ENCODE measurements at places on chromosomes 3 and 15. TPM values are rescaled to one million over a fixed set of nuclear protein-coding genes. Genes with fewer than 3 reads are reported as not detected.
A peak's percentile ranks its signal among the peaks of the same experiment; 100 is the strongest.

CPN2 gene
- not detected for total RNA-seq

GOLGA8J gene
- total RNA-seq: 0.22 TPM

- no peak overlapping the region for H3K4me3 ChIP-seq
- H3K4me1 ChIP-seq: no peaks in the 10 kb centered on the region
- no peaks in the 10 kb centered on the region for H3K36me3 ChIP-seq
- H3K27ac ChIP-seq: no peak overlapping the region
- no peak for DNase-seq
- H3K27me3 ChIP-seq: no peaks in the 10 kb centered on the region
These were observed 211.0 kb downstream of the TNIK start for GRCh38 chr3:171249245-171249644.

KBTBD13 gene
- not detected for total RNA-seq

DNA sequence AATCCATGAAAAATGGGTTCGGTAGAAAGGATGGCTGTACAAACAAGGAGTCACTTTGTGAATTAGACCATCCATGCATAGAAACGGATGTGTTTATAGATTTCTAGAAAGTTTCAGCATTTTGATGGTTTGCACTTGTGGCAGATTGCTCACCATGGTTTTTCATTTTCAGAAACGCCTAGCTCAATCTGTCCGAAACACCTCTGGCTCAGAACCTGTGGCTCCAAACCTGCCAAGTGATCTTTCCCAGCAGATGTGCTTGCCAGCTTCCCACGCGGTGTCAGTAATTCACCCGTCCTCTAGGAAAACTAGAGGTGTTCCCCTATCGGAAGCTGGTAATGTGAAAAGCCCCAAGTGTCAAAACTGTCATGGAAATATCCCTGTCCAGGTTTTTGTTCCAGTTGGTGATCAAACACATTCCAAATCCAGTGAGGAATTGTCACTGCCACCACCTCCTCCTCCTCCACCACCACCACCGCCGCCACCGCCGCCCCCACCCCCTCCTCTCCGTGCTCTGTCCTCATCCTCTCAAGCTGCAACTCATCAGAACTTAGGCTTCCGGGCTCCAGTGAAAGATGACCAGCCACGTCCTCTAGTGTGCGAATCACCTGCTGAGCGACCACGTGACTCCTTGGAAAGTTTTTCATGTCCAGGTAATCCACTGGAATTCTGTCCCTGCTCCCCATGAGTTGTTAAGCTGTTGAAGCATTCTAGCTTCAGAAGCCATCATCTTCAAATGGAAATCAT, 21.2 kb downstream of the WHAMM start:
- H3K36me3 ChIP-seq: peaks cover 54% of the 10 kb centered on the region
- peaks cover 9% of the 10 kb centered on the region for H3K4me1 ChIP-seq
- no peak overlapping the region for H3K27ac ChIP-seq

- DNase-seq: no peak
- H3K36me3 ChIP-seq: no peaks in the 10 kb centered on the region
- H3K27me3 ChIP-seq: no peaks in the 10 kb centered on the region
- no peak overlapping the region for H3K27ac ChIP-seq
- no peak overlapping the region for H3K4me3 ChIP-seq
These were observed 4.4 kb downstream of the AADAC start for GRCh38 chr3:151818361-151818760.

GRCh38 chr3:134340362-134340981, 33.8 kb downstream of the AMOTL2 start:
- no peak overlapping the region for H3K27ac ChIP-seq
- H3K36me3 ChIP-seq: no peaks in the 10 kb centered on the region
- no peak for DNase-seq

- peaks cover 51% of the 10 kb centered on the region for H3K36me3 ChIP-seq
- H3K27me3 ChIP-seq: no peaks in the 10 kb centered on the region
- H3K27ac ChIP-seq: no peak overlapping the region
- H3K4me3 ChIP-seq: no peak overlapping the region
These were observed 100.8 kb upstream of the NEDD4 start for GRCh38 chr15:56094171-56094570.

- no peak overlapping the region for H3K4me3 ChIP-seq
- H3K36me3 ChIP-seq: no peaks in the 10 kb centered on the region
- H3K4me1 ChIP-seq: no peaks in the 10 kb centered on the region
- H3K27ac ChIP-seq: no peak overlapping the region
- DNase-seq: no peak
These were observed 292.8 kb downstream of the LPP start for GRCh38 chr3:188446766-188447165.

DNA sequence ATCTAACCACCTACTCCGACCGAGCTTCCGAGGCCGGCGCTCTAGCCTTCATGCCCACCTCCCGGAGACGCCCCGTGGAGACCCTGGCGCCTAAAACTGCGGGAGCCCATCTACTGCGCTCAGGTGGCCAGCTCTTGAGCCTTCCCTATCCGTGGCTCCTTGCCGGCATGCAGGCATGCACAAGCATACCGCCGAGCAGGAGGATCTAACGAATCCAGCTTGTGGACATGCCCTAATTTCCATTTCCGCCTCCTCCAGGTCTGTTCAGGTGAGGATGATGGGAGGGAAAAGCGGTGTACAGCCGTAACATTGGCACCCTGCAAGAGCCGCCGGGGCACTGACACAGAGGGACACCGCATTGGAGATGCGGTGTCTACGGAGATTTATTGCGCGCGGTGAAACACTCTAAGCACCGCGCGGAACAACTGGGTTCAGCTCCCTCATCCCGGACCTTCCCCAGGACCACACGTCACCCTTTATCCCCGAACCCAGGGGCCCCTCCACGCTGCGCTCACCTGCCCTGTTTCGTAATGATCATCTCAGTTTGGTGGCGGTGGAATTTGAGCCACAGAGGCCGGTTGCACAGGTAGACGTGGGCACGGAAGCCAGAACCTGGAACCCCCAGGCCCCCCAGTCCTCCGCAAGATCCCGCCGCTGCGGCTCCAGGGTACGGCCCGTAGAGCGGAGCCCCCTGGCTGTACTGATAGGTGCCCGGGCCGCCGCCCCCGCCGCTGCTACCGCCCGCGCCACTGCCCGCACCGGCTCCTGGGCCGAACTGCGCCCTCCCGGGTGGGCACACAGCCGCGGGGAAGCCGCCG, 1.0 kb downstream of the EOMES start:
- H3K36me3 ChIP-seq: no peaks in the 10 kb centered on the region
- no peak for DNase-seq
- peaks cover 15% of the 10 kb centered on the region for H3K4me1 ChIP-seq
- no peak overlapping the region for H3K27ac ChIP-seq
- peak overlapping the region; percentile 47 for H3K4me3 ChIP-seq

- no peak overlapping the region for H3K4me3 ChIP-seq
- no peak overlapping the region for H3K27ac ChIP-seq
- no peaks in the 10 kb centered on the region for H3K36me3 ChIP-seq
- H3K27me3 ChIP-seq: peaks cover 8% of the 10 kb centered on the region
- no peak for DNase-seq
These were observed 12.1 kb downstream of the PRR23E start for GRCh38 chr3:127204841-127205582.

DNA sequence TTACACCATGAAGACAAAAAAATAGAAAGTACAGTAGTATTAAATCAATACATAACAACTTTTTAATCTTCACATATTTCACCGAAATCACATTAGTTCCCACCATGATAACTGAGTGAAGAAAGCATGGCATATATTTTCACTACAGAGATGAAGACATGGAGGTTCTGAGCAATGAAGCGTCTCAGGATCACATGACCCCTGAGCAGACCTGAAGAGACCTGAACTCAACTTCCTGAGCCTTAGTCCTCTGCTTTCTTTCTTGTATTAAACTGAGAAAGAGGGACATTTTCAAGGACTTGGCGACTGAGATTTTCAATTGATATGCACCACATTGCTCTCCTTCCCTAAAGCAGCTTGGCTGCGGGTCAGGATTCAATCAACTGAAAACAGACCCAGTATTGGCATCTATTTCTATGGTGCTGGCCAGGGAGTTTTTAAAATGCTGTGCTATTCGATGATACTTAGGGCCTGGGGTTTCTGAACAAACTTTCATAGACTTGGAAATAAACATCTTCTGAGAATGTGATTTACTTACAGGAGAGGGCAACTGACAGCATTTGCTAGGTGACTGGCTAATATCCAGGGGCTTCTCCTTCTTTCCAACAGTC, 165.1 kb downstream of the LSAMP start:
- no peak overlapping the region for H3K27ac ChIP-seq
- no peak overlapping the region for H3K4me3 ChIP-seq
- peaks cover 4% of the 10 kb centered on the region for H3K4me1 ChIP-seq
- no peak for DNase-seq
- H3K36me3 ChIP-seq: no peaks in the 10 kb centered on the region

GRCh38 chr3:9915254-9916141, 1.4 kb upstream of the IL17RC start:
- H3K36me3 ChIP-seq: no peaks in the 10 kb centered on the region
- DNase-seq: peak; percentile 42
- peak overlapping the region; percentile 64 for H3K4me3 ChIP-seq
- H3K27ac ChIP-seq: peak overlapping the region; percentile 75
- H3K4me1 ChIP-seq: peaks cover 29% of the 10 kb centered on the region

TUSC7 gene
- total RNA-seq: not detected

GATA2 gene
- total RNA-seq: 14.2 TPM

DNA sequence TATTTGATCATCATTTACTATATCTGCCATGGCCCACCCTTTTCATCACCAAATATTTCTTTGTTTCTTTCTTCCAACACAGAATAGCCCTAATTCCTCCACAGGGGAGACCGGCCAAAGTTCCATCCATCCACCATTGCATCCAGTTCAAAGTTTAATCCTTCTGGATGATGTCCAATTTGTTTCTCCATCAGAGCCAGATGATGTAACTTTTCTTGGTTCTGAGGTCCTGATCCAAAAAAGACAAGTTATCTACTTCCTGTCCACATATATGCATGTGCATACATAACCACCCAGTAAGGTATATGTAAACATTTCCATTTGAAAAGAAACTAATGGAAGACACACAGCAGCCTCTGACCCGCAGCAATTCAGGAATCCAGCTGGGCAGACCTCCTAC, 237.3 kb downstream of the SHOX2 start:
- H3K27ac ChIP-seq: no peak overlapping the region
- no peak for DNase-seq
- no peak overlapping the region for H3K4me3 ChIP-seq
- peaks cover 5% of the 10 kb centered on the region for H3K27me3 ChIP-seq

GRCh38 chr3:183022936-183023516, 42.7 kb upstream of the DCUN1D1 start:
- no peak overlapping the region for H3K27ac ChIP-seq
- peaks cover 18% of the 10 kb centered on the region for H3K36me3 ChIP-seq
- no peak for DNase-seq
- no peak overlapping the region for H3K4me3 ChIP-seq

- H3K27ac ChIP-seq: no peak overlapping the region
- no peaks in the 10 kb centered on the region for H3K27me3 ChIP-seq
- no peak for DNase-seq
- no peaks in the 10 kb centered on the region for H3K4me1 ChIP-seq
- H3K36me3 ChIP-seq: no peaks in the 10 kb centered on the region
These were observed 32.6 kb upstream of the TBC1D5 start for GRCh38 chr3:17775073-17775472.

POPDC2 gene
- total RNA-seq: 0.72 TPM

Measured in A673 (cell line).